ENCODE measurements at places on chromosomes 4 and X.
A peak's percentile ranks its signal among the peaks of the same experiment; 100 is the strongest.

DNA sequence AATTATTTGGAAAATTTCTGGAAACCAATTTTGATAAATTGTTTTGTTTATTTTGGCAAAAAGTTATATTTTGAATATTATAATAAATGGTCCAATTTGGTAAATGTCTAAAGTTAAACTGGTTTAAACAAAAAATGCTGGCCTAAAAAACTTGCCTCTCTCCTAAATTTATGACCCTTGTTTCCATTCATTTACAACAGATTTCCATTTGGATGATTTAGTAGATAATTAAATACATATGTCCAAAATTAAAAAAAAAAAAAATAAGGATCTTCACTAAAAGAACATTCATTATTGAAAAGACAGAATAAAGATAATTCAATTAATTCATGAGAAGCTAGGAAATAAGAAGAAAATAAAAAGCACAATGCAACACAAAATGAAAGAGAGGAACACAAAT lies 449.5 kb downstream of the SPRY1 start:
- no peak for DNase-seq

- DNase-seq, result no peak
Observed at GRCh38 chrX:1481636-1482529, 29.2 kb upstream of the ASMTL start.

DNA sequence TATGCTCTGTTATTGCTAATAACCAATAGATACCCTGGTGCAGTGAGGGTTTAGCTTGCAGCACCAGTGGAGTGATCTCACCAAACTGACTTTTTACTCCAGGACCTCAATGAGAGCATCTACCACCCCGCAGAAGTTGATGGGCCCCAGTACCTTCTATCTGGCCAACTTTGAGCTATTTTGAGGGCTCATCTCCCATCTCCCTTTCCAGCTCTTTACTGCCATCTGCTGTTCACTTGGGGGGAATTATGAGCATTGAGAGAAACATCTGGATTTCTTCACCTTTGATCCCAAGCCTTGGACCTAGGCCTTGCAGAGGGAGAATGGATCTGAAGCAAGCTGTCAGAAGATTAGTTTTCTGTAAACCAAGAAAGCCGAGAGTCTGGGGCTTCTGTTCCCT lies 143.6 kb downstream of the TMEM164 start:
- DNase-seq, result no peak

- DNase-seq, result no peak
Observed at GRCh38 chr4:145446184-145446583, 35.5 kb upstream of the SMAD1 start.

GRCh38 chr4:127732623-127733328 lies 2.6 kb downstream of the SLC25A31 start:
- peak; percentile 5 for DNase-seq

- no peak for DNase-seq
Observed at GRCh38 chr4:159343116-159343515, 240.2 kb downstream of the RAPGEF2 start.

GRCh38 chrX:136735601-136736000 lies 45.1 kb downstream of the ARHGEF6 start:
- DNase-seq, result no peak

DNA sequence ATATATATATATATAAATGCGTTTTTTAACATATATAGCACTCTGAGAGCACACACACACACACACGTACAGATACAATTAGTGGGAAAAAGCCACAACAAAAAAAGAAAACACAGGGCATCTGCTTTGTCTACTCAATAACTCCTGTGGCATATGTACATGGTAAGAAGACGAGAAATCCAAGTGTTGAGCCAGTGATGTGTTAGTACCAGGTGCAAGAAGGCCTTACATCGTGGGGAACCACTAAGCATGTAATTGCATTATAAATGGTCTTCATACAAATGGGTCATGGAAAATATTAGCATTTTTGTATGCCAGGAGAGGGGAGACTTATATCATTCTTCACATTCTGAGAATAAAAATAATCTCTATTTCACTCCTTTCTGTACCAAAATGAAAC lies 62.7 kb upstream of the FAM47B start:
- no peak for DNase-seq

GRCh38 chrX:49249071-49249470 lies 13.8 kb downstream of the CCDC22 start:
- no peak for DNase-seq

DNA sequence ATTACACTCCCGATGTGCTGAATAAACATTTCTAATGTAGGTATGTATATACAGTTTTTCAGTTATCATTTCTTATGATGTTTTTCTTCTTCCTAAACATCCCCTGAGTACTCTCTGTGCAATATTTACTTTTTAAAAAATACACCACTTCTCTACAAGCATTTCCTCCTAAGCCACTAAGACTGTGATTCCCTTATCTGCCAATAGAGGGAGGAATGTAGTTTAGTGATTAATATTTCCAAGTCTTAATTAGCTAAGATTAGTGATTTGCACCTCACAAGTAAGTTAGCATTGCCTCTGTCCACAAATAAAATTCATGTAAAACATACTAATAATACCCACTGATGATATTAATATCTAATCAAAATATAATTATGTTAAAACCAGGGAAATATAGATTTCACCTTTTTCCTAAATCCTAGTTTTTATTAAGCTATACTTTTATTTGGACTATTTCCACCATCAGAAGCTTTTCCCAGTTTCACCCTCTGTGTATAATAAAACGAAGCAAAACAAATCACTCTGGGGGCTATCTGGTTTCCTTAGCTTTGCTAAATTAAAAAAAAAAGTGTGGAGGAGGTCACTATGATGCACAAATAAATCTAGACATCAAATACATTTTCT lies 909.1 kb downstream of the FAT4 start:
- no peak for DNase-seq

DNA sequence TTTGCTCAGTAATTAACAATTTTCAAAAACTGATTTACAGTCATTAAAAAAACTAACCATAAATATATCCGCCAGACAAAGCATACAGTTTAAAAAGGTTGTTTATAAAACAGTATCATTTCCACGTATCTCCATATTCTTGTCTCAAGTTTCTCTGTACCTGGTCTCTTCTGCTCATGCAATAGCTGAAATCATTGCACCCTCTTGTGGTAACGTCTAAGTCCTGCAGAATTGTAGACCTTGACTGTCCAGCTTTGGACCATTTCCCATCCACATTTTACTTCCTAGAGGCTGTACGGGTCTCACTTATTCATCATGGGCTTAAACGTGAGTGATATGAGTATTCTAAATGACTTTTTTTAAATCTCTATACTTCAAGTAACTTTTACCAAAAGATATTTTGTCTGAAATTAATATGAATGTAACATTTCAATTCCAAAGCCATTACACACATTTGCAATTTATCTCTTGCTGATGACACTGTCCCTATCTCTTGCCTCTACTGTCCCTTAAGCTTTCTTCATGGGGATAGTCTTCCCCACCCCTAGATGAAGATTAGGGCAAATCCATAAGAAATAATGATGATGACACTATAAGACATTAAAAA lies 118.5 kb downstream of the BTC start:
- DNase-seq, result no peak

DNA sequence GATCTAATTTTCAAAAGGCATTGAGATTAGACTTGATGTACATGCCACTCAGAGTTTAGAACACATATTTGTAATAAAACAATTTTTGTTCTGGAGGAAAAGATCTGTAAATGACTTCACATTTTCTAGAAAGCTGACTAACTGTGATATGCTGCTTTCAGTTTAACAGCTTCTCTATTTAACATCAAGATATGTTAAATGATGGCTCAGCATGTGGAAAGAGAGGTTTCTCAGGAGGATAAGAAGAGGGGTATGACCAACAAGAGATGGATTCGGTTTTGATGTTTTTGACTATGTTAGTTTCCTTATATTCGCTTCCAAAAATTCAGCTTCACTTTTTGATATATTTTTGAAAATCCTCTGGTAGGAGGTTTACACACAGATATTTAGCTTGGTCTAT lies 698.7 kb downstream of the GLUD2 start:
- no peak for DNase-seq

- no peak for DNase-seq
Observed at GRCh38 chr4:96642490-96642889, 802.6 kb downstream of the PDHA2 start.

DNA sequence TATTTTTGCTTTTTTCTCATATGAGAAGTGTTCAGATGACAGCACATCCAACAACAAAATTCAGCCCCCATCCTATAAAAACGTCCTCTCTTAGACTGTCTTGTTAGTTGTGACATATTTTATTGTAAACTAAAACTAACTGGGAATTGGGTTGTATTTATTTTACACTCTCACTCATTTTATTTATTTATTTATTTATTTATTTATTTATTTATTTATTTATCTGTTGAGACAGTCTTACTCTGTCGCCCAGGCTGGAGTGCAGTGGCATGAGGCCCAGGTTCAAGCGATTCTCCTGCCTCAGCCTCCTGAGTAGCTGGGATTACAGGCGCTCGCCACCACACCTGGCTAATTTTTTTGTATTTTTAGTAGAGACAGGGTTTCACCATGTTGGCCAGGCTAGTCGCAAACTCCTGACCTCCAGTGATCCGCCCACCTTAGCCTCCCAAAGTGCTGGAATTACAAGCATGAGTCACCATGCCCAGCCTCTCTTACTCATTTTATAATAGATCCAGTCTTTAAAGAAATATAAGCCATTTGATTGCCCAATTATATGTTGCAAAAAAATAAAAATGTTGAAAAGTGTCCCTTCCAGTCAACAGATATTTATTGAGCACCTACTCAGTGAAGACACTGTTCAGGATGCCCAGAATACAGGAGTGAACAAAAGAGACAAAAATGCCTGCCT lies 44.6 kb downstream of the PALLD start:
- no peak for DNase-seq

DNA sequence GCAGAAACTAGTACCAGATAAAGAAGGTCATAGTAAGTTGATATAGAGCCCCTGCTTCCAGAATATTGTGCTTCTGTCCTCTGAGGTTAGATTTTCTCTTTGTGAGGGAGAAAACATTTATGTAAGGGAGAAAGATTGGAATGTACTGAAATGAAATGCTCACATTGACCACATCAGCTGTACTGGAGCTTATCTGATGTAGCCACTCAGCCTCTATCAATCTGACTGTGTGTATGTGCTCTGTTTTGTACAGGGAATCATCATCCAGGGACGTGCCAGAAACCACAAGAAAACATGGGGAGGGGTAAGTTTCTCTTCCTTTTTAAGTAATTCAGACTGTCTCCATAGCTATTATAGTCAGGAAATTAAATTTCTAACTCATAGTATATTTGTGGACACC lies 56.8 kb downstream of the PRRG1 start:
- no peak for DNase-seq

- no peak for DNase-seq
Observed at GRCh38 chrX:114787061-114787460, 203.2 kb downstream of the HTR2C start.

DNA sequence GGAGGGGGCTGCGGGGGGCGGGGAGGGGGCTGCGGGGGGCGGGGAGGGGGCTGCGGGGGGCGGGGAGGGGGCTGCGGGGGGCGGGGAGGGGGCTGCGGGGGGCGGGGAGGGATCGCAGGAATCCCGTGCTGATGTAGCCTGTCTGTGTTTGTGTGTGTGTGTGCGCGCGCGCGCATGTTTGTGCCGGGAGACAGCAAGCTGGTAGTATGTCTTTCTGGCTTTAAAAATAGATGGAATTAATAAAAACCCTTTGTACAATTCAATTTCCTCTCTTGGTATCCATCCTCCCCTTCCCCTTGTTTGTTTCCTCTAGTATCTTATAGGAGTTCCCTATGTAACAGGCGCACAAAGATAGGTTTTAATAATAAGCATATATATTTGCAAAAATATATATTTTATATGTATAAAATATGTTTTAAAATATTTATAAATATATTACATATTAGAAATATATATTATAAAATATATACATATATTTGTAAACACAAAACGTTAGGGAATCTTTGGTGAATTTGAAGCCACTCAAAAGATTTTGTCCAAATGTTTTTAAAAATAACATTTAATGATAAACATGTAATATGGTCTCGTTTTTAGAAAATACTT lies 782 bp downstream of the ARHGAP24 start:
- DNase-seq, result no peak

DNA sequence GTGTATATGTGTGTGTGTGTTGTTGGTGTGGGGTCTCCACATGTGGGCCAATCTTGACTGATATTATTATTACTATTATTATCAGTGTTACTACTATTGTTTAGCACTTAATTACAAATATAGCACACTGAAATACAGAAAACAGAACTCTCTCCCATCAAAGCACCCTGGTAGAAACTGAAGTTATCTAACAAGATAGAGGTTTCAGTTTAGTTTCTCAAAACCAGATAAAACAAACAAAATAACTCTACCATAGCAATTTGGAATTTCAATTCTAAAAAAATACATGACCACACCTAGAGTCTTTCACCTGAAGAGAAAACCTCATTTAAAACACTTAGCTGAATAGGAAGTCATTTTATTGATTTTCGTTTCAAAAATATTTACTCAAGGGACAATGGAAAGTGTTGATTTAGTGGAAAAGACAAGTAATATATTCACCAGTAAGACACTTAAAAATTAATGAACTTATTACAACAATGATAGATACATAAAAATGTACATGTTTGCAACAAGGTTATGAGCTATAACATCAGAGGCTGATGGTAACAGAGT lies 252.3 kb downstream of the PDHA2 start:
- no peak for DNase-seq

DNA sequence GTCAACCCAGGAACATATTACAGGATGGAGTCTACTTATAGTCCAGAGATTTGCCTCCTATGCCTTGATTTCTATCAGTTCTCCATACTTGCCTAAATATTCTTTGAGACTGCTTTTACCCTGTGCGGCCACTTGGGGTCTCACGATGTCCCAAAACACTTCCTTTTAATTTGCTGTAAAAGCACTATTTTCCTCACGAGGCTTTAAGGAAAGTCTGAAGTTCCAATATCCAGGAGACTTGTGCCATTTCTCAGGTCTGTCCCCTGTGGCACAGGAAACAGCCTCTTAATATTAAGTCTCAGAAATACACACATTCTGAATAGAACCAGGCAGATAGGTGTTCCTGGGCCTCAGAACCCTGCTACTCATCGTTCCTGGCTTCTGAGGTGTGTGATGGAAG lies 142.9 kb downstream of the TMEM164 start:
- DNase-seq, result no peak

DNA sequence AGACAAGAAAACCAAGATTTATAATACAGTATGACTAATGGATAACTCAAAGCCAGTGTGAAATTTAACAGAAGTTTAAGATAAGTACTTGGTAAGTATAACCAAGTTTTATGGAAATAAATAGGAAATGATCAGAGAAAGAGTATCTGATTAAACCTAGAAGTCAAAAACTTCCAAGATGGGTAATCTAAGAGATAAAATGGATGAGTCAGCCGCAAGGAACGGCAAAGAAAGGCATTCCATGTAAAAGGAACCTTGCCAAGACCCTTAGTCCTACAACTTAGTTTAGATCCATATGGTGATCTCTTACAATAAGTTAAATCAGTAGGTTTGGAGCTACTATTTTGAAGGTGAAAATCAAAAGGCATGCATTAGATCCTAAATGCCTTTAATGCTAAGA lies 34.8 kb downstream of the LIN54 start:
- DNase-seq, result no peak

GRCh38 chrX:134693644-134694043 lies 35.4 kb upstream of the PLAC1 start:
- no peak for DNase-seq

GRCh38 chr4:7435471-7436061 lies 836 bp upstream of the PSAPL1 start:
- DNase-seq, result no peak

All from NCI-H1092 (cell line).